CD4-positive, alpha-beta T cell treated with Interleukin-17A for 4 hours (primary cell): ENCODE measurements at places on chromosomes 7 and 10.

- no peak for DNase-seq
These were observed 559.7 kb upstream of the LRRN3 start for GRCh38 chr7:110531186-110531585.

DNA sequence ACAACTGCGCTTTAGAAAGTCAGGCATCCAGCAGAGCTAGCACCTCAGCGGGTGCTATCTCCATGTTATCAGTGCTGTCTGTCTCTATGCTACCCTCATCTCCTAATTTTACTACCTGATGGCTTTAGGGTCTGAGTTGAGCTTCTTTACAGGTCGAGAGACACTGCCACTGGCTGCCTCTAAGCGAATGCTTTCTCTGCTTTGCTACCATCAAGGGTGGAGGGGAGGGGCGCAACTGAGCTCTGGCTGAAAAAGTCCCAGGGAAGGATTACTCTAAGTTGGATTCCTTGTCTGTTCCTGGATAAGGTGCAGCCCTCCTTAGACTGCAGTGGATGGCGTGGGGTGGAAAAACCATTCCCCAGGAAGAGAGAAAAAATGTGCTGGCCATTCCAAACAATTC, 105.7 kb downstream of the CDK14 start:
- no peak for DNase-seq

- DNase-seq, result no peak
These were observed 145.0 kb upstream of the CHST15 start for GRCh38 chr10:124238367-124238766.

DNA sequence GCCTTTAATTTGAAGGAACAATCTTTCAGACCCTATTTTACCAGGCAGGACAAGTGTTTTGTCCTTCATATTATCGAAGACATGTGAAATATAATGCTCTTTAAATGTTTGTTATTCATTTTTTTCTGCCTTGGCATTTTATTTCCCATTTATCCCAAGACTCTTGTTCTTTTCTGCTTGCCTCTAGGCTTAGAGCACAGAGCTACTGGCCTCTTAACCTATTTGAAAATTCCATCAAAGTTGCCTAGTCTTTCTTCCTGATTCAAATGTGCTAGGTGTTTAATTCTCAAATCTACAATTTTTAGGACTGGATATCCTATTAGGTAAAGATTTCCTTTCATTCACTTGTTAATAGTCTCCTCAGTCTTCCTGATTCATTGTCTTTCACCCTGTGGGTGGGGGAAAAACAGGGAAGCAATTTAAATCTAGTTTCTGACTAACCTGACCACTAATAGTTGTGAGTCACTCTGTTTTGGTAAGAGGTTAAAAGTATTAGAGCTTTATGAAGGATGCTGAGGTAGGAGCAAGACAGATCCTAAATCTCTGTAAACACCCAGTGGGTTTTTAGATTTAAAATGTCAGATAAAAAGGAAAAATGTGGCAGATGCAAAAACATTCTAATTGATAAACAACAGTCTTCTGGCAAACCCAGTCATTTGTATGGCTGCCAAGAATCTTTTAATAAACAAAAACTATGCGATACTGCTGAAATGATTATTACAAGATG, 1.5 kb downstream of the LIPK start:
- no peak for DNase-seq

GRCh38 chr10:62075414-62075813, 173.9 kb downstream of the ARID5B start:
- no peak for DNase-seq

DNA sequence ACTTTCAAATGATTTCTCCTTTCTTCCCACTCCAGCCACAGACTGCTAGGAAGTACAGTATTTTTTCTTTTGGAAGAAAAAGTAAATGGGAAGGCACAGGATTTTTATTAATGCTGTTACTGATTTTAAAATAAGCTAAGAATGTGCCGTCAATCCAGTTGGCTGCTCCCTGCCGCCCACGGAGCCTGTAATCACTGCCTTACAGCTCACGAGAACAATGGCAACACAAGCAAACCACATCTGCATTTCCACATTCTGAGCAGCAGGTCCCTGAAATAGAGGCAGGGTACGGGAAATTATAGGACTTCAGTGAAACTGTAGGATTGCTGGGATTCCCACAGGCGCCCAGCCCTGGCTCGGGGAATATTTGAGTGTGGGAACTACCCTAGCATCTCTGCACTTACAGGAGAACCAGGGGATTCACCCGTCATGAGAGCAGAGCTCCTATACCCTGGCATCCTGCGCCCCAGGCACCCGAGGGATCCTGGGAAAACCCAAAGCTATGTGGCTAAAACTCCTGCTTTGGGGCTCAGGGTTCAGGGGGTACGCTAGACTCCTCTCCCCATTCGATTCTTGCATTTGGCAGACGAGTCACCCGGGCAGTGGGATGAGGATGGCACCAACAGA, 72.9 kb upstream of the TNS3 start:
- DNase-seq, result no peak

DNA sequence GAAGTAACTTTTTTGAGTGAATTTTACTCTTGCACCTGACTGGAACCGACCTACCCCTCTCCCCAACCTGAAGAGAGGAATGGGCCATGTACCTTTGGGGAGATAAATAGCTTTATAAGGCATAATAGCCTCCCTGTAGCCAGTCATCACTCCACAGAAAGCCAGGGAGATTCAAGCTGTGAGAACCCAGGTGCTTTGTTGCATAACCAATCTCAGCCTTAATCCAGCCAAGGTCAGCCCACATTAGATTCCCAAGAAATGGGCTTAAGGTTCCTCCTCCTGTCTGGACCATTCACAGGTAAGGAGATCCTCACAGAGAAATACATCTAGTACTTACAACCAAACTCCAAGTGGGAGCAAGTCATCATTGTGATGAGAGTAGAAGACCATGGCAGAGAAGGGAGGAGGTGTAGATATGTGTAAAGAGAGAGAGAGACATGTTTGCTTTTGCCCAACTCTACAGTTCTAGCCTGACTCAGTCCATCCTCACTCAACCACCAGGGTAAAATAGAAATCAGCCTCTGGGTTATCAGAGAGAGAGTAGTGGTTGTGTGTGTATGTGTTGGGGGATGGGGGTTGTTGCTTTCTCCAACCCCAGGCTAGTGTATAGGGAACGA, 23.6 kb downstream of the SKIDA1 start:
- no peak for DNase-seq

DNA sequence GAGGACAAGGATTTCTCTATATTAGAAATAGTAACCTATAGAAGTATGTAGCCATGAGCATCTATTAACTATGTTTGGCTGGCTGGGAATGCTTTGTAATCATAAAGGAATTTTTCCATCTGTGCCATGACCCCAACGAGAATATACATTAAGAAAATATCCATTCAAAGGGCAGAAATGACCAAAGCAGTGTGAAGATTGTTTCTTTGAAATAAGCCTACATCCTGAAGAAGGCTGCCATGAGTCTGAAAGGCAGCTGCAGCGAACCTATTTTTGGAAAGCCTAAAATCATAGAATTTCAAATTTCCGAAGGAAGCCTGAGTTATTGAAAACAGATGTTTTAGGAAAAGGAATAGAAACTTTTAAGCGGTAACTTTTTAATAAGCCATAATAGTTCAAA, 244.2 kb upstream of the FOXK1 start:
- DNase-seq, result no peak

DNA sequence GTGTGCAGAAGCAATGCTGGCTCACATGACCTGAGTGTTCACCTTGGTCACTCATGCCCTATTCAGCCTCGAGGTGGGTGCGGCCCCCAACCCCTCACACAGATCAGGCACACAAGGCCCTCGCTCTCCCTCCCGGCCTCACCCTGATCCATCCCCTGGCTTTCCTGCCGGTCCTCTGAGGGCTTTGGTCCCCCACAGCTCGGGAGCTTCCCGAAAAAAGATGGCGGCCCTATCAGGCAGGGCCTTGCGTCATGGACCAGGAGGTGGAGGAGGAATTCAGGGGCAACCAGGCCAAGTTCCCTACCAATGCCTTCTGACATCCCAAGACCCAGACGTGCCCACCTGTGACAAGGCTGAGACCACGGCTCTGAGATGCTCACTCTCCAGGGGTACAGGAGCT, 43.7 kb upstream of the DNAAF5 start:
- no peak for DNase-seq

GRCh38 chr7:50284296-50284695, 20.2 kb upstream of the IKZF1 start:
- DNase-seq, result no peak

- no peak for DNase-seq
These were observed 69.7 kb upstream of the CAMK2B start for GRCh38 chr7:44395067-44395466.

DNA sequence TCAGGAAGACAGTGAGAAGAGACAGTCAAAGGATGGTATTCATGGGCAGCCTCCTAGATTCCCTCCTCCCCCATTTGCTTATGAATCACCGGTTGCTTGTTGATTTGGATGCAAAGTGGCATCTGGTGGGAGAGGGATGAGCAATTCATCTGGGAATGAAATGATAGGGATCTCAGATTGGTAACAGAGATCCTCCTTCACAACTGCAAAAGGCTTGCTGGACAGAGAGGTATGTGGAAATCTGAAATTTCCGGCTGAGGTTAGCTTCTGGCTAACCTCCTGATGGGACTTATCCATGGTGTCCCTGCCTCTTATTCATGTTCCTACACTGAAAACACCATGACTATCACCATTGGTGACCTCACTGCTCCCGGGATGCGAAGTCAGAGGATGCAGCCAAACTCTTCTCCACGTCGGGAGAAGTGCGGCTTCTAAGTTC, 48.4 kb upstream of the PODXL start:
- DNase-seq, result no peak

GRCh38 chr7:5284304-5285281, 1.9 kb downstream of the SLC29A4 start:
- DNase-seq, result no peak

GRCh38 chr10:130807721-130808120, 503.8 kb downstream of the TCERG1L start:
- DNase-seq, result no peak

DNA sequence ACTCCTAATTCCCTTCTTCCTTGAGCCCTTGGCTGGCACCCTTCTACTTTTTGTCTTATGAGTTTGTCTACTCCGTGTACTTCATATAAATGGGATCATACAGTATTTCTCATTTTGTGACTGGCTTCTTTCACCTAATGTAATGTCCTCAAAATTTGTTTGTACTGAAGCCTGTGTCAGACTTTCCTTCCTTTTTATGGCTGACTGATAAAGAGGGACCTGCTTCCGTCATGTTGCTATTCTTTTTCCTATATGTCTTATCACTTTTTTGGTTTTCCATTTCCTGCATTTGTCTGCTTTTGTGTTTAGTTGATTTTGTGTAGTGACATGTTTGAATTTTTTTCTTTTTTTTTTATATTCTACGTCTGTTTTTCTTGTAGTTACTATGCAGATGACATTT, 470.9 kb downstream of the SDK1 start:
- DNase-seq, result no peak

- DNase-seq, result no peak
These were observed 6.9 kb upstream of the BAG3 start for GRCh38 chr10:119644205-119644814.

- DNase-seq, result no peak
These were observed 215.6 kb downstream of the CCSER2 start for GRCh38 chr10:84543948-84544347.

GRCh38 chr7:36707465-36707864, 16.8 kb downstream of the AOAH start:
- DNase-seq, result no peak

- DNase-seq, result no peak
These were observed 61.7 kb downstream of the AUTS2 start for GRCh38 chr7:69659983-69660382.

DNA sequence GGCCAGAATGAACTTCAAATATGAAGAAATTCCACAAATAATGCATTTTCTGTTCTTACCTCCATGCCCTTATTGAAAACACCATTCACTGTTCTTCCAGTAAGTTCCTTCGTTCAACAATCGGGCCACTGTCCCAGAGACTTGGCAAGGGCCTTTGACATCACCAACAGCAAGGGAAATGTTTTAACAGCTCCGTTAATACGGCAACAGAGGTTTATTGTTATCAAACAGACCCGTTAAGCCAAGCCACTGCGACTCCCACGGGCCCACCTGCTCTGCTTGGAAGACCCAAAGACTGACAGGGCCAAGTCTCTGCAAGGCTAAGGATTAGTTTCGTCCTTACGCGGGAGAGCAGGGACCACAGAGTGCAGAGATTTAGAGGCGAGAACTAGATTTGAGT, 43.4 kb upstream of the LYZL1 start:
- no peak for DNase-seq

GRCh38 chr10:49512121-49512809, 26.7 kb downstream of the ERCC6 start:
- DNase-seq, result peak; percentile 16

DNA sequence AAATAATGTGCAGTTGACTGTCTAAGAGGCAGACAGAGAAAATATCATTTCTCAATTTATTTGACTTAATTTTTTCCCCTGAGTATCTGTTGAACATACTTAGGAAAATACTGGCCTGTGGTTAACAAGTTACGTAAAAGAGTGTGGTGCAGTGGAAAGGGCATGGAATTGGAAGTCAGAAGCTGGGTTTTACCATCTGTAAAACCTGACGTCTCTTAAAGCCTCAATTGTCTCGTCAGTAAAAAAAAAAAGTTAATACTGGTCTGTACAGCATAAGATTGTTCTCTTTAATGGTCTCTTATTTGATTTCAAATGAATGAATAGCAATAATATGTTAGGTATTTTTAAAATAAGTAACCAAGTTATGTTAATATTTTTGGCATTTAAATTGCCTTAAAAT, 67.8 kb downstream of the PHTF2 start:
- no peak for DNase-seq

DNA sequence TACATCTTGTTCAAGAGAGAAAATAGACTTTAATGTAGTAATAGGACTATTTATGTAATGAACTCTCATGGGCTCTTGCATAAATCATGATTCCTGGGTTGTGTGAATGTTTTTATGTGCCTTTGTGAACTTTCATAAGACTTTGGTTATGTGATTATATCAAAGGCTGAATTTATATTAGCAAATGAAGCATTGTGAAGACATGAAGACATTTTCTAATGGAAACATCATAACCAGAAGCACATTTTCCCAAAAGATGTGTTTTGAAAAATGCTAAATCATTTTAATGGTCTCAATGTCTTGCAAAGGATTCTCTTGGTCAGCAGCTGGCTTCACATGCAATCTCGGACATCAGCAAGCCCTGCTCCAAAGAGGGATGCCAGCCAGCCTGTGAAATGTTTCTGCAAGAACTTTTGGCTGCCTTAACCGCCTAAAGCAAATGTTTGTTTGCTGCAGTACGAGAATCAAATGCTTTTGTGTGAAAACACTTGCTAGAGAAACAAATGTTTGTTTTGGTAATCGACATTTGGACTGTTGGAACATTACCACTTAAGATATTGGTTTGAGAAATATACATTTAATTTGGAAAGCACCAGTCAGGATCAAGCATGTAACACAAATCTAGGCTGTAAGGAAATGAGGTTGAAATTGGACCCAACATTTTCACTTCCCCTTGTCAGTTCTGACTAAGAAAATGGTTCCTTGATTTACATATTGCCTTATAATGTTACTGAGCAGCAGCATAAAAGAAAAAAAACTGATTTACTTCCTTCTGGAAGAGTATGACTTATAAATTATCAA, 102.1 kb downstream of the RTKN2 start:
- no peak for DNase-seq
